Hypothalamus (tissue), 51 donors: ENCODE measurements at places on chromosomes 2 and 18.

- no peak for DNase-seq
Measured at GRCh38 chr2:177733-178132, 86.1 kb downstream of the SH3YL1 start.

- DNase-seq = no peak
Measured at GRCh38 chr2:226184540-226184939, 615.1 kb downstream of the IRS1 start.

- no peak for DNase-seq
Measured at GRCh38 chr2:181072486-181073235, 92.3 kb downstream of the UBE2E3 start.

DNA sequence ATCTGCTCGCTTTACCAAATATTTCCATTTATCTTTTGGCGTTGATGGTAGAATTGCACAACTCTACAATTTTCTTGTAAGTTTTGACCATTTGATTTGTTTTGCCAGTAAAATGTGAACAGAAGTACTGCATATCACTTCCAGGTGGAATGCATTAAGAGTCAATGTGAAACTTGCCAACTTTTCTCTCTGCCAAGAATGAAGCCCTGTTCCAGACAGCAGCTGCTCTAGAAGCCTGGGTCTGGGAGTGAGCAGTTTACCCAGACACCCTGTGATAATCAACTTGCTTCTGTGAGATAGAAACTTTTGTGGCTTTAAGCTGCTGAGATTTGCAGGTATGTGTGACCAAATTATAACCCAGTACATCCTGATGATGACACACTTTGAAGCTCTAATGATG is 115.9 kb upstream of the SYT4 start:
- no peak for DNase-seq

GRCh38 chr2:230130668-230131364 is 62.1 kb upstream of the SLC16A14 start:
- no peak for DNase-seq

- DNase-seq = no peak
Measured at GRCh38 chr2:232300894-232301387, 77.6 kb upstream of the ALPP start.

- no peak for DNase-seq
Measured at GRCh38 chr18:5986257-5986931, 91.1 kb upstream of the TMEM200C start.

DNA sequence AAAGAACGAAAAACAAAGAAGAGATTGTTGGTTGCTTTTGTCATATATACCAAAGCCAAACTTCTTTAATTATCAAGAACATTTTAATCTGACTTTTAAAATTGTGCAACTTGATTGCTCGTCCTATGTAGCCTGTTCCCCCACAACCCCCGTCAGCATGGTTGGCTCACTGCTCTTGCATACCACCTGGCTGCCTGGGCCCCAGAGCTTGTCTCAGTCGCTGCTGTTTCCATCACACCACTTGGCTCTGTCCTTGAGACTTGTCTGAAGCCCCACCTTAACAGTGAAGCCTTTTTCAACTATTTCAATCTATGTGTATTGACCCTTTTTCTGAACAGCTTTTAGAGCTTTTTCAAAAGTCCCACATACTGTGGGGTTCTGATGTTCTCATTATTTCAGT is 270.8 kb downstream of the ZNF407 start:
- no peak for DNase-seq

- DNase-seq = no peak
Measured at GRCh38 chr2:141186413-141187074, 944.3 kb downstream of the LRP1B start.
